ENCODE measurements at places on chromosomes 3 and 15.
A peak's percentile ranks its signal among the peaks of the same experiment; 100 is the strongest.

DNA sequence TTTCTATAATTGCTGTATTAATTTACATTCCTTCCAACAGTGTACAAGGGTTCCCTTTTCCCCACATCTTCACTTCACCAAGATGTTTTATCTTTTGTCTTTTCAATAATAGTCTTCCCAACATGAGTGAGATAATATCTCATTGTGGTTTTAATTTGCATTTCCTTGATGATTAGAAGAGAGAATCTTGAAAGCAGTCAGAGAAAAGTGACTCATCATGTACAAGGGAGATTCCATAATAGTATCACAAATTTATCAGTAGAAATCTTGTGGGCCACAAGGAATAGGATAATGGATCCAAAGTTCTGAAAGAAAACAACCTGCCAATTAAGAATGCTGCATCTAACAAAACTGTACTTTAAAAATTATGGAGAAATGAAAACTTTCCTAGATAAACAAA is 189.3 kb downstream of the NECTIN3 start:
- no peak for DNase-seq

- no peak for DNase-seq
These were observed 19.6 kb upstream of the CPOX start for GRCh38 chr3:98612996-98613517.

GRCh38 chr15:67080900-67081431 is 15.6 kb downstream of the SMAD3 start:
- DNase-seq = peak; percentile 92

DNA sequence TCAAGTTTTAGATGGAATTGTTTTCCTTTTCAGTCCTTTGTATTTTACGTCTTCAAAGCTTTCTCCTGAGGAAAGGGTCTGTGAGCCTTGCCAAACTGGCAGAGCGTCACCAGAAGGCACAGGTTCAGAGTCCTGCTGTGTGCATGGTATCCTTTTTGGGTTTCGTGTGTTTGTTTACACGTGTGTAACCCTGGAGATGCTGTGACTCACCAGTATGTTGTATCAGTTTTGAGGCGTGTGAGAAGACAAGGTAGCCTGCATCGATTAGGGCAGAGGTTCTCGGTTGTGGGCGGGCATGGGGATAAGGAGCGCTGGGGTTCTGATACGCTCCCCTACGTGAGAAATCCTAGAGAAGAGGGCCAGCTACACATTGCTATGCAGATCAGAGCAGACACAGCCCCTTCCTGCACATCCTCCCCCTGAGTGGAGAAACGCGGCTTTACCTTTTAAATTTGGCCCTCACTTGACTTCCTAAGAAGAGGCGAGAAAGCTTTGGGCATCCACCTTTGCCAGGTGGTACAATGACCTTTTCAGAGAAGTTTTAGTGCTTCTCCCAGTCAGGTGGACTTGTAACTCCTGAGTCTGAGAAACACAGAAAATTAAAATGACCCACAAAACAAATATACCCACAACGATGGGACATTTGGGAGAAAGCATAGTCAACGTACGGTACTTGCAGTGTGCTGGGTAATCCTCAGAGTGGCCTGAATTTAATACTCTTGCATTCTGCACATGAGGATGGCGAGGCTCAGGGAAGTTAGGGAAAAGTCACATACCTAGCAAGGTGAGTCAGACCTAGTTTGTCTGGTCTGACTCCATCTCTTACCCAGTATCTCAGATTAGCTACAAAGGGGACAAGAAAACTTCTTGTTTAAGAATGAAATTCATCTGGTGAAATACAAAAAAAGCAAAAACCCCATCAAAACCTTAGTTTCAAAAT is 38.1 kb downstream of the TRAK1 start:
- DNase-seq = no peak

GRCh38 chr3:16147220-16147994 is 27.1 kb upstream of the GALNT15 start:
- DNase-seq = peak; percentile 8

- DNase-seq = no peak
These were observed 36.0 kb downstream of the TM2D3 start for GRCh38 chr15:101615986-101616848.

- peak; percentile 16 for DNase-seq
These were observed 41.7 kb downstream of the CADPS start for GRCh38 chr3:62833538-62833937.

- no peak for DNase-seq
These were observed 151.7 kb upstream of the PTPRG start for GRCh38 chr3:61409638-61410037.

DNA sequence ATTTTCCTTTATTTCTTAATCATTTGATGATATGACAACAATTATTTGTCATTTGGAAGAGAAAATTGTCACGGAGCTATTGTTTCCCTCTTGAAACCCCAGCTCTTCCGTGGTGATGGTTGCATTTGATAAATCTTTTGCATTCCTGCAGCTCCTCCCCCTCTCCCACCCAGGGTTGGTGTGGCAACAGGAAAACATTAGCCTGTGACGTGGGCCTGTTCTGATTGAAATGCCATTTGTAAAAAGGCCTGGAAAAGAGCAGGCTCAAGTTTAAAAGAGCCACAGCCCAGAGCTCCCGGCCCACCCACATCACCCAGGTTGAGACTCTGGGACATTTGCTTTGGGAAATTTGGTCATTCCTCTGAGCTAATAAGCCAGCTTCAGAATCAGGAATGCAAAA is 282.5 kb downstream of the RPLP1 start:
- DNase-seq = no peak

- peak; percentile 41 for DNase-seq
These were observed 3.4 kb downstream of the FSD2 start for GRCh38 chr15:82802497-82802896.

GRCh38 chr3:194103983-194104751 is 31.8 kb upstream of the HES1 start:
- DNase-seq = peak; percentile 89

DNA sequence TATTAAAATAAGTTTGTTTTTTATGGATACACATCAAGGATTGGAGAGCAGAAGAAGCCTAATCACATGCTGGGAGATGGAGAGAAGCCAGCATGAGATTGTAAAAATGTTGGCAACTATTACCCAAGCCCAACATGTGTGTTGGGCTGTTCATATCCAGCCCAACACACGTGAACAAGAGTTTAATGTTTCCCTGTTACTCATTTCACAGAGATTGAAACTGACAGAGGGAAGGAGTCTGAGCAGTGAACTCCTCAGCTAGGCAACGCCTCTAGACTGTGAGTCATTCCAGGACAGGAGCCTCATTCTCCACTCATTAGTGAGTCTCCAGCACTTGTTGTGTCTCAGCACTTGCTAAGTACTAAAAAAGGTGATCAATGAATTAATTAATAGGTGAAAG is 43.2 kb upstream of the CMSS1 start:
- DNase-seq = no peak

DNA sequence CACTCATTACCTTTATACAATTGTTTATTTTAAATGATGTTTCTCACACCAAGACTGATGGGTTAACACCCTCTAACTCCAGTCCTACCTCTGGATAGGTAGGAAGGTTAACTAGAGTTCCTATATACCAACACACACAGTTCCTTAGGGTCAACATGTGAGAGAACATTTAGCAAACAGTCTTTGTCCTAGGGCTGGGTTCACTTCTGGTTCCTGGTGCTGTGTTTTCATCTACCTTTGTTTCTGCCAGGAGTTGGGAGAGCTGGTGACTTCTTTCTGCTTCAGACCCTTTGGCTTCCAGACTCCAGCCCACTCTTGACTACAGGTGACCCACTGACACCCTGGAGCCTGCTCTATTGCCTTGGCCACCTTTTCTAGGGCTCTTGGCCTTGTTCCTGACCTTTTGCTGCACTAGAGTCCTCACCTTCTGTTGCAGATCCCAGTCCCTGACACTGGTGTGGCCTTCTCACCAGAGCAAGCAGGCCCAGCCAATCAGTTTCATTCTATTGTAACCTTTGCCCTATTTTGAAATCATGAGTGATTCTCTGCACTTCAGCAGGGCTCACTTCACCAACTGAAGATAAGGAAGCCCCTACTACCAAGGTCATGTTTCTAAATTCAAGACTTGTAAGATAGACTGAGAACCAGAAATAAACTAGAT is 50.0 kb upstream of the SECISBP2L start:
- DNase-seq = no peak

DNA sequence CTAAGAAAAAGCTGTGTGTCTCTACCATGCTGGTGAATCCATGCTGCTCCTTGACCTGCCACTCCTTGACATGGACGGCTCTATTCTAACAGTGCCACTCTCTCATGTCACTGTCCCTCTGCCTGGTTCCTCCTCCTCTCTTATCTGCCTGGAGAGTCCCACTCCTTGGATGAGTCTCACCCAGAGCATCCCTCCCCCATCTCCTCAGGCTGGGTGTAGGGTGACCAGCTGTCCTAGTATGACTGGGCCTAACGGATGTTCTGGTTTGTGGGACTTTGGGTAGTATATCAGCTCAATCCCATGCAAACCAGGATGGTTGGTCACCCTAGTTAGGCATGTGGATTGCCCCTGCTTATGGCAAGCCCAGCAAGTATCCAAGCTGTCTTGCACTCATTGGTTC is 54.3 kb downstream of the LIPC start:
- DNase-seq = no peak

GRCh38 chr15:22259881-22260421 is 179.6 kb downstream of the OR4M2 start:
- DNase-seq = no peak

DNA sequence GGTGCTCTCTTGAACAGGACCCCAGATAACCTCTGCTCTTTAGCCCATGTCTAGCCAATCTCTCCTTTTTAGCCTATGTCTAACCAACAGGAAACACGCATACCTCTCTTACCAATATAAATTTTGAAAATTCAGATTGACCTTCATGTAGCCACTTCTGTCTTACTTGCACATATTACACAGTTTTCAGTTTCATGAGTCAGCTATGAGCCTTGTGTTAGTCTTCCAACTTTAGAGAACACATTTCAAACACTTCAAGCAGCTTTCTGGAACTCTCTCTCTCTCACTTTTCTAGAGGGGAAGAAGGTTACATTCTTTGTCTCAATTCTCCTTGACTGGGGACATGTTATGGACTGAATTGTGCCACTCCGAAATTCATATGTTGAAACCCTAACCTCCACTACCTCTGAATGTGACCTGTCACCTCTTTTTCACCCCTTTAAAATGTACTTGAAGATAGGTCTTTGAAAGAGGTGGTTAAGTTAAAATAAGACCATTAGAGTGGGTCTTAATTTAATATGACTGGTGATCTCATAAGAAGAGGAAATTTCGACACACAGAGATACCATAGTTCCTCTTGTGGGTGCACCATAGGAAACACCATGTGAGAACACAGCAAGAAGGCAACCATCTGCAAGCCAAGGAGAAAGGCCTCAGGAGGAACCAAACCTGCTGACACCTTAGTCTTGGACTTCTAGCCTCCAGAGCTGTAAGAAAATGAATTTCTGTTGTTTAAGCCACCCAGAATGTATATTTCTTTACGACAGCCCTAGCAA is 480.3 kb upstream of the ALCAM start:
- DNase-seq = peak; percentile 82

- no peak for DNase-seq
These were observed 1.1 kb downstream of the SNRK start for GRCh38 chr3:43287500-43287873.

DNA sequence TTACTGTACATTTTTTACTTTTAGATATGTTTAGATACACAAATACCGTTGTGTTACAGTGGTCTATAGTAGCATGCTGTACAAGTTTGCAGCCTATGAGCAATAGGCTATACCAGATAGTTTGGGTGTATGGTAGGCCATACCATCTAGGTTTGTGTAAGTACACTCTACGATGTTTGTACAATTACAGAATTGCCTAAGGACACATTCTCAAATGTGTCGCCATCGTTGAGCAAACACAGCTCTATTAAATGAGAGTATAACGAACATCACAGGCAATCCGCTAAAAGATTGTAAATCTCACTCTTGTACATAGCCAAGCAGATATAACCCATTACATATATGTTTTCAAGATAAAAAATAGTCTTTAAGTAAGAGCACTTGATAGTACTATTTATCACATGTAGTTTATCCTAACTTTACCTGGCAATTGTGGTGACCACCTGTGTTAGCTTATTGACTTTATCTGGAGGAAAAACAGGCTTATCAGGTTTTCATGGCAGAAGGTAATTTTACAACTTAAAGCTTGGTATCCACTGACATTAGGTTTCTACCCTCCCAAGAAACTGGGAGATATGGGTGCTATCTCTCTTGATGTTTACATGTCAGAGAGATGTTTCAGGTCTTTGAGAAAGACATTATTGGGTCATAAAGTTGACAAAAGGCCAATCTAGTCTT is 898.7 kb downstream of the NSUN3 start:
- DNase-seq = no peak

GRCh38 chr15:60374628-60375081 is 23.1 kb downstream of the ANXA2 start:
- no peak for DNase-seq

- DNase-seq = no peak
These were observed 415.4 kb upstream of the RORA start for GRCh38 chr15:61644550-61644949.

DNA sequence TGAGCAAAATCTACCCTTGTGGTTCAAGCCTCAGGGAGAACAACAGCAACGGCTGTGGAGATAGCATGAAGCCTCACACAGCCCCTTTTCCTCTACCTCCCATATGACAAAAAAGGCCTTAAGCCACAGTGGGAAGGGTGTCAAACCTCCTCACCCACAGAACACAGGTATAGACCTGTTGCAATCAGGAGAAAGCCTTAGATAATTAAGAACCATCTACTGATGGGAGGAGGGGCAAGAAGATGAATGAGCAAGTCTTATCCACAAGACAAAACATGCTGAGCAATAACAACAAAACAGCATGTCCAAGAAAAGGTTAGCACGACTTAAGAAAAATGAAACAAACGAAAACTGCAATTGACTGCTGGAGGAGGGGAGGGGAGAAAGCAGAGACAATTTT is 272.9 kb upstream of the BCHE start:
- no peak for DNase-seq

GRCh38 chr3:150680562-150680961 is 23.2 kb downstream of the ERICH6 start:
- DNase-seq = no peak

DNA sequence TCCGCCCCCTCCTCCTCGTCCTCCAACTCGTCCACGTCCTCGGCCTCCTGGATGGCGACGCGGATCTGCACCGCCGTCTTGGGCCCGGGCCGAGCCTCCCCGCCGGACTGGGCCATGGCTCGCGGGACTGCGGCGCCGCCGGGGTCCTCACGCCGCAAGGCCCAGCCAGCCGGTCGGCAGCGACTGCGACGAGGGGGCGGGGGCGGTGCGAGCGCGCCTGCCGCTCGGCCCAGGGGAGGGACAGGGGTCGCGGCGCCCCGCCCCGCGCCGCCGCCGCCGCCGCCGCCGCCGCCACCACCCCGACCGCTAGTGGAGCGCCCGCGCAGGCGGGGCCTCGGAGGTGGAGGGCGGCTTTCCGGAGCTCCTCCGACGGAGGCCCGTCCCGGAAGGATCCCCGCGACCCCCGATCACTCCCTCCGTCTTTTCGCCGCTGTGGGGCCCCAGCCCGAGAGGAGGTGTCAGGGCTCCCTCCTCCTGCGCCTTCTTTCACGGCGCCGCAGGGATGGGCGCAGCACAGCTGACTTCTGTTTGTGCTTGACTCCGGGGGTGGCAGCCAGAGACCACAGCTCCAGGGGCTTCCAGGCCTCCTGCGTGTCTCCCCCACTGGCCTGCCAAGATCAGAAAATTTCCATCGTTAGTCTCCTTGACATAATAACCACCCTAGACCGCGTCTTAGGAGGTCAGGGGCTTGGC is at the start of gene LARP6:
LARP6 (minus strand) TSS at position 185 of the 693 bp plus-strand sequence; CDS start at position 116, 69 bp downstream.
- no peak for DNase-seq

Data from Kasumi-1 (cell line).